ENCODE measurements at places on chromosomes 3 and 15.

GRCh38 chr3:139970526-139970925, 35.5 kb downstream of the CLSTN2 start:
- no peak for DNase-seq

GRCh38 chr15:33234020-33234461, 39.5 kb upstream of the FMN1 start:
- DNase-seq: no peak

GRCh38 chr3:192122832-192123594, 604.3 kb downstream of the FGF12 start:
- no peak for DNase-seq

DNA sequence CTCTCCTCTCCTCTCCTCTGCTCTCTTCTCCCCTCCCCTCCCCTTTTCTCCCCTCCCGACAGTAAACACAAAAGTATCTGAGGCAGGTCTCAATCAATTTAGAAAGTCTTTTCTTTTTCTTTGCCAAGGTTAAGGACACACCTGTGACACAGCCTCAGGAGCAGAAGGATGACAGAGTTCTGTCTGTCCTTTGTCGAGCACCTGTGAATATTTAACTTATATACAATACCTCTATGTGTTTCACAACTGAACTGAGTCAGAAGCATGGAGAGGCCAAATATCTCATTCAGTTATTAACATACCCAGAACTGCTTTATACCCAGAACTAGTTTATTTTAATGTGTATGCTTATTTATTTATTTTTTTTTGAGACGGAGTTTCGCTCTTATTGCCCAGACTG, 81.1 kb upstream of the ROBO1 start:
- DNase-seq: no peak

DNA sequence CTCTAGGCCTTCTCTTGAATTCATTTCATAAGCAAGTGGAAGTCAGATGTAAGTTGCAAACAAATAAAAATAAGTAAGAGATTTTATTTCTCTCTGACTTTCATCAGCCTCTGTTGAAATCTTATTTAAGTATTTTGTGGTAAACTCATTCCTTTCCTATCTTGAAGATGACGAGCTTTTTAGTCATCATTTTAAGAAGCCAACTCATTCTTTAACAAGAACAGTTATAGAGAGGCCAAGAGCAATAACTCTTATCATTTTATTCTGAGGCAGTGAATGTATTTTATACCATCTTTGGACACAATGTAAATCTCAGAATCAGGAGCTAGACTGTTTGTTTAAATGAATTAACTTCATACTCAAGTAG, 147.5 kb upstream of the MBNL1 start:
- DNase-seq: no peak

- DNase-seq: no peak
Observed at GRCh38 chr15:22941179-22941578, 39.0 kb downstream of the CYFIP1 start.

- no peak for DNase-seq
Observed at GRCh38 chr15:40327457-40327856, 4.0 kb downstream of the INAFM2 start.

DNA sequence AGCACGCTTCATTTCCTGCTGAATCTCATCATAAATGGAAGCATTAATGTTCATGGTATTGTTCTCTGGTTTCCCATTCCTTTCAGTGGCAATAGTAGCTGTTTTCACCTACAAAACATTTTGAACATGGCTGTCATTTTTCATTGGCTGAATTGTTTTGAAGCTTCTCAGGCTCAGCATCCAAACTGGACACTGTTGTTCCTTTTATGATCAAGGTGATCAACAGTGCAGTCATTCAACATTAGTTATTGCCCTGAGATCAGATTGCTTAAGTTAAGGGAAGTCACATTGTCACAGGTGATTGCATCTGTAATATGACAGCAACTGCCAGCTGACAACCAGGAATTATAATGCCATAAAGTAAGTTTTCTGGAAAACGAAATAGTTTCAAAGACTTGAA, 46.9 kb downstream of the SATB1 start:
- DNase-seq: no peak

GRCh38 chr3:52144796-52145735, 9.2 kb downstream of the POC1A start:
- DNase-seq: no peak

GRCh38 chr15:99386391-99386790, 135.1 kb downstream of the LRRC28 start:
- DNase-seq: no peak

GRCh38 chr3:47291158-47291753, 8.5 kb downstream of the KLHL18 start:
- DNase-seq: no peak

DNA sequence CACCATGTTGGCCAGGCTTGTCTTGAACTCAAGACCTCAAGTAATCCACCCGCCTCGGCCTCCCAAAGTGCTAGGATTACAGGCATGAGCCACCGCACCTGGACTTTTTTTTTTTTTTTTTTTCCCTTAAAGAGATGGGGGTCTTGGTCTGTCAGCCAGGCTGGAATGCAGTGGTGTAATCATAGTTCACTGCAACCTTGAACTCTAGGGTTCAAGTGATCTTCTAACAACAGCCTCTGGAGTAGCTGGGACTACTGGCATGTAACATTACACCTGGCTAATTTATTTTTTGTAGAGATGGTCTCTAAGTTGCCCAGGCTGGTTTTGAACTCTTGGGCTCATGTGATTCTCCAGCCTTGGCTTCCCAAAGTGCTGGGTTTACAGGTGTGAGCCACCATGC, 81.6 kb downstream of the ANKRD28 start:
- DNase-seq: no peak

DNA sequence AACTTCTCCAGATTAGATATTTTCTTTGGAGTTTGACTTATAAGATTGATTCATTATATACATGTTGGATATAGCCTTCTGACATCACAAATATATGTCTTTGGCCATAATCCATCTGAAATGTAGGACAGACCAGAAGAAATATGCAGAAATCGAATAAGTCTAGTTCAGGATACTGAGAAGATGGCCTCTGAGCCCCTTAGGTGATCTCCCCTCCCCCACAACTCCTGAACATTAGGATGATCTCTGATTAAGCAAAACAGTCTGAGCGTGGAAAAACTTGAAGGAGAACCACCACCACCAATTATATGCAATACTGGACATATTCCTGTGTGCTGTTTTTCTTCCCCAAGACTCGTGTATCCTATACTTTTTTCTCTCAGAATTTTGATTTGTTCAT, 3.2 kb downstream of the SETD5 start:
- DNase-seq: no peak

DNA sequence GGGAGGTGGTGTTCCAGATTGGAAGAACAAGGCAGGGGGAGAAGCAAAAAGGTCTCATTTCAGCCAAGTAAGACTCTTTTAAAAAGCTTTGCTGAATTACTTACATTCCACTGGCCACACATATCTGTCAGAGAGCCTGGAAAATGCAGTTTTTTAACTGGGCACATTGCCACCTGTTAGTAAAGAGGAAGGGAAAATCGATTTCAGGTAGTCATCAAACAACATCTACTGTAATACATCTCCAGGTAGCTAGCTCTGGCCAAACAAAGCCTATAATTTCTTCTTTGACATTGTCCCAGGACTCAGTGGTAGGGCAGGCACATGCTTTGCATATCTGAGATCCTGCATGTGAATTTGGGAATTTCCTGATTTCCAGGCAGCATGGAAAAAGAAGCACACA, 480.7 kb upstream of the SUCLG2 start:
- DNase-seq: no peak

DNA sequence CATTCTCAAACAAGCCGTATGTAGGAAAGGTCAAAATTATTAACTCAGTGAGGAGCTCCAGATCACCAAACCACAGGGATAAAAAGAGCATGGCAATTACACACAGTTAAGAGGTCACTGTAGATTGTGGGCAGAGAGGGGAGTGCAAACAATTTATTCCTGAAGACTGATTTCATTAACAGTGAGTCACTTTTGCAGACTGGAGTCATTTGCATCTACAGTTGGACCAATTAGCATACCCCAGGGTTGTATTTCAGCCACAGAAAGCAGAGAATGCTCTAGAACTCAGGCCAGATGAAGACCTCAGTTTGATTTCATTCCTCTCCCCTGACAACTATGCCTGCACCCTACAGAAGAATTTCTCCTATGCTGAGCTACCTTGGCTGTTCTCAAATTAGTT, 40.1 kb downstream of the SETMAR start:
- DNase-seq: no peak

GRCh38 chr15:31869686-31870307, 160.5 kb upstream of the CHRNA7 start:
- DNase-seq: no peak

GRCh38 chr3:186596568-186597287, 16.1 kb upstream of the AHSG start:
- no peak for DNase-seq

DNA sequence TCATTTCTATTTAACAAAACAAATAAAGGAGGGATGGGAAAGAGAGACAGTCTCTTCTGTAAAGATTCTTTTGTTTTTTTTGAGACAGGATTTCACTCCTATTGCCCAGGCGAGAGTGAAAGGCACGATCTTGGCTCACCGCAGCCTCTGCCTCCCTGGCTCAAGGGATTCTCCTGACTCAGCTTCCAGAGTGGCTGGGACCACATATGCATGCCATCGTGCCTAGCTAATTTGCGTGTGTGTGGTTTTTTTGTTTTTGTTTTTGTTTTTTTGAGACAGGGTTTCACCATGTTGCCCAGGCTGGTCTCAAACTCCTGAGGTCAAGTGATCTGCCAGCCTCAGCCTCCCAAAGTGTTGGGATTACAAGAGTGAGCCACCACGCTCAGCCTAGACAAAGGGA, 23.3 kb downstream of the STAG1 start:
- DNase-seq: no peak

GRCh38 chr3:56683122-56683817, at the start of gene TASOR:
Gene TASOR (minus strand): TSS chr3:56683265. CDS start chr3:56683006, 259 bp downstream.
- DNase-seq: peak; percentile 62

- no peak for DNase-seq
Observed at GRCh38 chr3:108036984-108037741, 53.7 kb downstream of the CD47 start.

GRCh38 chr3:51539291-51539941, 897 bp downstream of the RAD54L2 start:
- DNase-seq: peak; percentile 12

- DNase-seq: no peak
Observed at GRCh38 chr3:15284121-15284889, 48.1 kb downstream of the SH3BP5 start.

DNA sequence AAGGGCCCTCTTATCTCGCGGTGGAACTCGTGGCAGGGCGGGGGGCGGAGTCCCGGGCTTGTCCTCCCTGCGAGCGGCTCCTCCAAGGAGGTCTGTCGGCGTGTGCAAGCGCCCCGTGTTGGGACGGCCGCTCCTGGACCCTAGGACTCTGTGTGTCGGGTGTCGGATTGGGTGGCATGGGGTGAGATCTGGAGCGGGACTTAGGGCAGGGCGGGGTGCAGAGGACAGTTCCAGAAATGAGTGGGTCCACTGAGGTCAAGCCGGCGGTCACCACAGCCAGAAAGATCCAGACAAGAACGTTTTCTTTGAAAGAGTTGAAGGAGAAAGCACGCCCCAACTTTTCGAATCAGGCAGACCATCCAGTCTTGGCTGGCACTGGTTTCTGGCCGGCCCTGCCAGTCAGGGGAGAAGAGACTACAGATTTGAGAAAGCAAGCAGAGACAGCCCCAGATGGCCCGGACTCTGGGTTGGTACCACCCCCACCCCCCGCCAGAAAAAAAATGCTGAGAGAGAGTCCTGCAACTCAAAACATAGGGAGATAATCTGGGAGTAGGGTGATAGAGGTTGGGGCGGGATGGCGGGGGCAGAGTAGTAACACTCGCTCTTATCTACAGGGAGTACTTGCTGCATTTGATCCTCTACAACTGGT, 784 bp upstream of the CISH start:
- DNase-seq: no peak

DNA sequence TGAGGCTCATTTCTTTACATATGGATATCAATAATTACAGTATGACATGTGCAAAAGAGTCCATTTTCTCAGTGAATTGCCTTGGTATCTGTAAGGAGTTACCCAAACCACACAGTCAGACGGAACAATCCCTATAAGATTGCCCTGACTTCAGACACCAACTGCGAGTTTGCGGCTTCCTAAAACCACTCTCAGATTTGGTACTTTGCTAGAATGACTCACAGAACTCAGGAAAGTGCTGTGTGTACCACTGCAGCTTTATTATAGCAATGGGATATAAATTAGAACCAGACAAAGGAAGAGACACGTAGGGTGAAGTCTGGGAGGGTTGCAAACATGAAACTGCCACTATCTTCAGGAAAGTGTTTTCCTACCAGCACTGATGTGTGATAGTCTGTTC, 45.8 kb upstream of the ATP13A3 start:
- no peak for DNase-seq

DNA sequence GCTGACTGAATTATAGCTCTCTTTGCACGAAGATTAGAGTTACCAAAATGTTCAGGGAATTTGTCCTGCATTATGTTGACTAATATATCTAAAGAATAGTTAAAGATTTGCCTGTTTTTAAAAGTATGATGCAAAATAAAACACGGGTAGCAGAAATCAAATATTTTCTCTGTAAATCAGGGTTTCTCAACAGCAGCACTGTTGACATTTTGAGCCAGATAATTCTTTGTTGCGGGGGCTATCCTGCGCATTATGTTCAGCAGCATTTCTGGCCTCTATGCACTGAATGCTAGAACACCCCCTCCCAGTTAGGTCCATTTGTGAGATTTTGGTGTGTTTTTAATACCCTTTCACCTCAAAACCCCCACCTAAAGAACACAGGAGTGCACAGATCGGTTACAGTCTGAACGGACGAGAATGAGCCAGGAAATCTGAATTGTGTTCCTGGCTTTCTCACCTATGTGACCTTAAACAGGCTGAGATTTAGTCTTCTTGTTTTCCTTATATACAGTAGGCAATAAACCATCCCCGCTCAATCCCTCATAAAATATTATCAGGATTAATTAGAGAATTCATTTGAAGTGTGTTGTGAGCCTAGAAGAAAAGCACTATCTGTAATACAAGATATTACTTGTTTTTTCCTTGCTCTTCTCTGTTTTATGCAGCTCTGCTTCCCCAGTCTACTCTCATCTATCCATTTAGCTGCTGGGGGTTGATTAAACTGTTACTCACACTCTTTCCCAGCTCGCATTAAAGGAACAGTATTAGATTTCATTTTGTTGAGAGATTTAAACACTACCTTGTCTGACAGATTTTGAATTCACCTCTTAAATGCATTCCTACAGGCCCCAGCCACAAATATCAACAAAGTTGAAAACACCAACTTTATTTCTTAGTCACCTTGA, 247.5 kb upstream of the GOLIM4 start:
- DNase-seq: no peak

DNA sequence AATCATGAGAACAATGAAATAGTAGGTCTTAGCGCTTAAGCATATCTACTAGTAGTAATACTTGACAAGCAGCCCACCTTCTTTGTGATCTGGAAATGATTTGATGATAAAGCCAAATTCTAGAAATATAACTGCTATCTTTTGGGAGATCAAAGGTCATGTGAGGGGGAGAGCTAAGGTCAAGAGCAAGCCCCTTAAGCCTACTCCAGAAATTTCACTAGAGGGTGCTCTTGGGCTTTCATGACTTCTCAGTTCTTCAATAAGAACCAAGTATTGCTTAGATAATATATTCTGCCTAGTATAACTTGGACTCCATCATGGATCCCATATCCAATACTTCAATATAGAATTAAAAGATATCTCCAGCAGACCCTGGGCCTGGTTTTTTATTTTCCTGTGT, 319.6 kb downstream of the ZBTB20 start:
- DNase-seq: no peak

GRCh38 chr3:79314544-79314943, 453.3 kb downstream of the ROBO1 start:
- no peak for DNase-seq

GRCh38 chr3:105448338-105448982, 81.8 kb downstream of the ALCAM start:
- DNase-seq: no peak

GRCh38 chr15:32819448-32819847, 101.6 kb downstream of the GREM1 start:
- no peak for DNase-seq

Data from tibial nerve (tissue), 4 donors.